ENCODE measurements at places on chromosomes 1 and 21.
A peak's percentile ranks its signal among the peaks of the same experiment; 100 is the strongest.

- no peak for DNase-seq
Observed at GRCh38 chr1:1250786-1251284, 4.3 kb upstream of the C1QTNF12 start.

DNA sequence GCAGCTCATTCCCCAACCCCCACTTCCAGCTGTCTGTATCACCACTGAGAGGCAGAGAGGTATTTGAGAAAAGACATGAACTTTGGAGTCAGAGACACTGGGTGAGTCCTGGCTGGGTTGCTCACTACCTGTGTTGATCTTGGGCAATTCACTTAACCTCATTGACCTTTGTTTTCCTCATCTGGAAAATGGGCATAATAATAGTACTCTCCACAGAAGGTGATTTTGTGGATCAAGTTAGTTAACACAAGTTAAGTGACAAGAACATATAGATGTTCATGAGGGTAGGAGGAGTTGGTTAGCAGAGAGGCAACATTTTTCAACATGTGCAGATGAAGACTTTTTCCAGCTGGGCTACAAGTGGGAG lies 17.1 kb upstream of the ETV3L start:
- no peak for DNase-seq

GRCh38 chr1:234928642-234929041 lies 200.0 kb downstream of the TOMM20 start:
- no peak for DNase-seq

DNA sequence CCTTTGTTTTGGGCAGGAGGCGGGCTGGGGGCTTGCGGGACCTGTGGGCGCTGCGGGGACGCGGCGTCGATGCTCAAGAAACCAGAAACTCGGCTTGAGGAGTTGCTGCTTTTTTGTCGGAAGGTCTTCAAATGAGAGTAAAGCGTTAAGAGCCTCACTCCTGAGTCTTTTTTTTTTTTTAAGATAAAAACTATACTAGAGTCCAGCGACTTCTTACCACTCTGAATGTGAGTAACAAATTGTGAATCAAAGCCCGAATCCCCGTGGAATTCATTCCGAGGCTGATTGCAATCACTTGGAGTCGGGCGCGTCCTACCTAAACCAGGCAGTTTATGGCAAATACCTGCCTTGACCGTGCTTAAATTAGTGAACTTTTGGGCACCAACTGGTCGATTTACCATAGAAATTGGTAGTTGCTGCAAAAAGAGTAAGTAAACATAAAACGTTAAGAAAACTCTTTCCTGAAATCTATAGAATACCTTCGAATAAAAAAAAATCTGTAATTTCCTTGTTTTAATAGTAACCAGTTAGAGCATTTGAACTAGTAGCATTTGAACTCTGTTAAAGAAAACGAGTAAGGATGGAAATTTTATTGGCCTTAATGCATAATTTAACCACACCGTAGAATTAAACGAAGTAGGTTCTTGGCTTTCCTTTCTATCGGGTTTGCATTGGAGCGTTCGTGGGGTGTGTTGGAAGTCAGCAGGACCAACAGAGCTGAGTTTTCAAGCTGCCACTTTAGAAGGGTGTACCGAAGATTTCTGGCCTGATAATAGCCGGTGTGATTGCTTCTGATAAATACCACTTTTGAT lies 769 bp downstream of the GPSM2 start:
- no peak for DNase-seq

- peak; percentile 97 for DNase-seq
Observed at GRCh38 chr1:11735854-11736745, at the start of gene AGTRAP. TSS of gene AGTRAP (plus strand) at chr1:11736136. CDS start at chr1:11736209, 73 bp downstream.

DNA sequence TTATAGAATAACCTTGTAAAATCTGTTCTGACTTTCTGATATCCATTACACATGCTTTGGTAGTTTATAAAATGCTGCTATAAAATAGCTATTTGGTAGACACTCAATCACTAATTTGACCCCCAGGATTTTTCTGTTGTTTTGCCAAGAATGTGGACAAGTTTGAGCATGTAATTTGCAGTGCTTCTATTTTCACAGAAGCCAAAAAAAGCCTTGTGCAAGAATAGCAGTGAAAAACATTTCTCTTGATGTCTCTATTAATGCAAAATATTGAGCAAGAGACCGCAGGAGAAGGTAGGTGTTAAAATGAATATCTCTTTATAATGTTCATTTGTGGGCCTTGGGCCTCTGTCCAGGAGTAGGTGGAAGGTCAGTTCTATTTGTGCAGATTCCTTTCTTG lies 22.5 kb downstream of the MAP3K7CL start:
- no peak for DNase-seq

GRCh38 chr21:15908187-15908586 lies 178.4 kb downstream of the USP25 start:
- DNase-seq: peak; percentile 42

DNA sequence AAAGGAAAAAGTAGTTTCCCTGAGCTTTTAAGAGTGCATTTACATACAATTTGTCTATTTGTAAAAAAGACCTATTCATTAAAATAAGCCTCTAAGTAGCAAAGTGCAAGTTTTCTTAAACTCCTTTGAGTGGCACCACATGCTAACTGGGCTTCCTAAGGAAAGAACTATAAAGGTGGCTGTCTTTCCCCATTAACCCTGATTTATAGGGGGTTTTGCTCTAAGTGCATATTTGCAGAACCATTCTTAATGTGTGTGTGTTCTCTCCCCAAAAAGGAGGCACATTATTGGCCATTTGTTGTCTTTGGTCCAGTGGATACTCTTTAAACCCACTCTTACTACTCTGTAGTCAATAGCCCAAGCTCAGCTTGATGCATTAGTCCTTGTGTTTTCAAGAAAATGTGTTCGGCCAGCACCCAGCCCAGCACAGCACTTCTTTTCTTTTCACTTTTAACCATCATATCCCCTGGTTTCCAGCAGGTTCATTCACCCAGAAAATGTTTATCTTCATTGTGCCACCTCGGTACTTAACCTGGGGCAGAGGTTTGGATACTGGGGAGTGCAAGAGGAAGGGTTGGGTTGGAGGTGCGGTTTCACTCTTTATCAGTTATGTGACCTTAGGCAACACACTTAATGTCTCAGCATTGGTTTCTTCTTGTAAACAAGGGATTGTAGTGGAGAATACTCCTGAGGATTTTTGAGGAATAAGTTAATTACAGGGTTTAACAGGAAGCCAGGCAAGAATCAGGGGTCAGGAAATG lies 161.9 kb upstream of the UBE2U start:
- no peak for DNase-seq

GRCh38 chr1:223717695-223718363 lies 5.5 kb downstream of the CAPN2 start:
- DNase-seq: no peak

DNA sequence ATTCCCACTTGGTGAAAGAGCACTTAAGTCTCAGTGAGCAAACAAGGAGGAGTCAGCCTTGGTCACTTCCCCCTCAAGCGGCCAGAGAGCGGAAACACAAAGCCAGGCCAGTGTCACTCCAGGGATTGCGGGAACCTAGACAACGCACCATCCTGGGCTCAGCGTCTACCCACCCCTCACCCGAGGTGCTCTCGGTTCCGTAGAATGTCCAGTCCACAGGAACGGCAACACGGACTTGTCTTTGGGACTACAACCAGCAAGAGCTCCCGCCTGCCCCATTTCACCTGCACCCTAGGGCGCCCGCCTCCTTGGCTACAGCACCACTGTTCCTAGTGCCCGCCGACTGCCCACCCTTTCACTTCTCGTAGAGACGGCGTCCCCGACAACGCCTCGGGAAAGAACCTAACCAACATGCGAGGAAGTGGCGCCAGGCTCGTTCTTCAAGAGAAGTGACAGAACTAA lies 509 bp downstream of the GDAP2 start:
- DNase-seq: peak; percentile 53

DNA sequence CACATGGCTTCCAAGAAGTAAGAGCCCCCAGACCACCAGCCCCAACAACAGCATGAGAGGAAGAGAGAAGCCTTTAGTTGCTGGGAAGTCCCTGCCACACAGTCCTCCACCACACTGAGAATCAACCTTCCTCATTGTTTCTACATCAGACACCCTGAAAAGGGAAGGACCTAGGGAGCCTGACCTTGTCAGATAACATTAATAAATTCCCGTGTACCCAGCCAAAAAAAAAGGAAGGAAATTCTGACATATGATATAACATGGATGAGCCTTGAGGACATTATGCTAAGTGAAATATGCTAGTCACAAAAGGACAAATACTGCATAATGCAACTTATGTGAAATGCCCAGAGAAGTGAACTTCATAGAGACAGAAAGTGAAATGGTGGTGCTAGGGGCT lies 65.6 kb upstream of the ARHGAP29 start:
- no peak for DNase-seq

GRCh38 chr1:90012300-90012699 lies 17.4 kb downstream of the ZNF326 start:
- no peak for DNase-seq

- no peak for DNase-seq
Observed at GRCh38 chr1:163013826-163014600, 55.1 kb upstream of the RGS4 start.

GRCh38 chr21:17467392-17467791 lies 45.5 kb upstream of the CXADR start:
- no peak for DNase-seq

DNA sequence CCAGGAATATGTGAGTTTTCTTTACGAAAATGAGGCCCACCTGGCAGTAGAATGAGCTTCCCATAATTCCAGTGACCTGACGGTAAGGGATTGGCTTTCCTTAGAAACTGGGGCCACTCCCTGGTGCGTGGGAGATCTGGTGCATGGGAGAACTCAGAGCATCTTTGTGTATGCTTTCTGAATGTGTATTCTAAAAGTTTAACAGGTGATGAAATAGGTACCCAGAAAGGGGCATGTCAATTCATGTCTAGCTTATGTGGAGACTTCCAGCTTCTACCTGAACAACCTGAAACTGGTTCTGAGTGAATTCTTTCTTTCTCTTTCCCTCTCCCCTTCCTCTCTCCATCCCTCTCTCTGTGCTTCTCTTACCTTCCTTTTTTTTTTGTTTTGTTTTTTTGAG lies 15.2 kb upstream of the FCRLA start:
- DNase-seq: no peak

DNA sequence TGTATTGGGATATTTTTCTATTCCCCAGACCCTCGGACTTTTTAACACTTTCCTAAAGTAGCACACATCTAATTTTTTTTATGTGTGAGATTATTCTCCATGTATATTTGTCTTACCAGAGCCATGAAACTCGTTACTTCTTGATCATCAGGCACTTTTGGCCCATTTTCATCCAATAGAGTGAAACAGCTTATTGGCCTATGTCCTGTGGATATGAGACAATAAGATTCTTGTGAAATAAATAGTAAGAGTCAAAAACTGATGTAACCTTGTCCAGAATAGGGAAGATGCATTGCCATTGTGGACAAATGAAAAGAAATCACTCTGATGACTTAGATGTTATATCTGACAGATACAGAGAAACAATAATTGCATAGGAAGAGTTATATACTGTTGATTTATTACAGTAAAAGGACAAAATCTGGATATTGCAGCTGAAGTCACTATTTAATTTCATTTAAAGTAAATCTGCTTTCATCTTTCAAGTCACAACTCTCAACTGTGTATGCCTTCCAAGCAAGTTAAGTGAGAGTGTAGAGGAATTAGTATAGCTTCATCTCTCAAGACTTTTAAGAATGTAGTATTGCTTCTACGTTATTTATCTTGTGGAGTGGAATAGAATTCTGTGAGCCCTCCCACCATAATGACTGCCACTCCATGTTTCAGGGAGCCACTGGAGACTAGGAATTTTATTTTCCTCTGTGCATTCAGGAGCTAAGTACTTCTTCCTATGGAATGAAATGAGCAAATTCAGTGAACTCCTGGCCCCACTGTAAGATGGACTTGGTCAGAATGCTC lies 86.9 kb downstream of the ADAMTS1 start:
- no peak for DNase-seq

Measured in foreskin fibroblast (primary cell).